Endodermal cell (in vitro differentiated cells): ENCODE measurements at places on chromosomes 7 and 10. TPM values are rescaled to one million over a fixed set of nuclear protein-coding genes. Genes with fewer than 3 reads are reported as not detected.

Gene OPN4
- not detected in 2 replicates for total RNA-seq

- H3K27ac ChIP-seq: no peak overlapping the region
- H3K27me3 ChIP-seq: no peaks in the 10 kb centered on the region
- DNase-seq: peak; percentile 54
- H3K36me3 ChIP-seq: no peaks in the 10 kb centered on the region
Measured at GRCh38 chr7:117835016-117835664, 38.1 kb downstream of the CTTNBP2 start.

- H3K4me1 ChIP-seq: no peaks in the 10 kb centered on the region
- no peak overlapping the region for H3K27ac ChIP-seq
- H3K27me3 ChIP-seq: no peaks in the 10 kb centered on the region
Measured at GRCh38 chr10:28840971-28841370, 163.7 kb downstream of the BAMBI start.

- no peaks in the 10 kb centered on the region for H3K36me3 ChIP-seq
- no peaks in the 10 kb centered on the region for H3K4me1 ChIP-seq
- no peaks in the 10 kb centered on the region for H3K27me3 ChIP-seq
- no peak overlapping the region for H3K27ac ChIP-seq
Measured at GRCh38 chr10:29994811-29995210, 64.6 kb downstream of the JCAD start.

- H3K4me1 ChIP-seq: no peaks in the 10 kb centered on the region
- no peaks in the 10 kb centered on the region for H3K27me3 ChIP-seq
- no peak for DNase-seq
- no peaks in the 10 kb centered on the region for H3K36me3 ChIP-seq
- H3K27ac ChIP-seq: no peak overlapping the region
- H3K4me3 ChIP-seq: no peak overlapping the region
Measured at GRCh38 chr10:51170518-51171245, 96.4 kb downstream of the PRKG1 start.

DNA sequence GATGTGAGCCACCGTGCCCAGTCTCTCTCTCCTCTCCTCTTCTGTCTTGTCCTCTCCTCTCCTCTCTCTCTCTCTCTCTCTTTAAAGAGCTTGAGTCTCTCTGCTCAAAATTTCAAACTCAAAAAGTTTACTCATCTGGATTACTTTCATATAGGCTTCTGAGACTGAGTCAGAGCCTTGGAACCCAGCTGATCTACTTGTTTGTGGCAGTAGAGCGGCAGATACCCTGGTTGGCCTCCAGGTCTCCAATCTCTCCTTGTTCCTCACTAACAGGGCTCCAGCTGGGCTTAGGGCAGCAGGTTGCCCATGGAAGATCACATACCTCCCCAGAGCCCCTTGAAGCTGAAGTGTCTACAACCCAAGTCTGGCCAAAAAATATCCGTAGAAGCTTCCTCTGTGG is 51.0 kb downstream of the HHEX start:
- H3K36me3 ChIP-seq: no peaks in the 10 kb centered on the region
- no peak overlapping the region for H3K27ac ChIP-seq
- H3K27me3 ChIP-seq: no peaks in the 10 kb centered on the region
